ENCODE measurements at places on chromosomes 11 and 22.
A peak's percentile ranks its signal among the peaks of the same experiment; 100 is the strongest.

DNA sequence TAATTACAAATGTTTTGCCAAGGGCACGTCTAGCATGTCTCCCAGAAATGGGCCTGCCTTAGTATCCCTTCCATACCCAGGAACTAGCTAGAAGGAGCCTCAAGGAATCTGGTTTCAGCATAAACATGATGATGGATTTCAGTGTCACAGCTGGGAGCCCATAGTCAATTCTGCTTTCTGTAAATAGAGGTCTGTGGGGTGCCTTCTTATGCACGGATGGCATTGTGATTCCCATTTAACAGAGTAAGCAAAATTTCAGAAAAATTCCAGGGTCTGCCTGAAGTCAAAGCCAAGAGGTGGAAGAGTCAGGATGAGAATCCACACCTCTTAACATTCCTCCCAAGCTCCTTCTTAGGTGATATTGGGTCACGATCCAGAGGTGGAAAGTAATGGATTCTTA, 12.1 kb downstream of the DUSP18 start:
- DNase-seq: no peak

DNA sequence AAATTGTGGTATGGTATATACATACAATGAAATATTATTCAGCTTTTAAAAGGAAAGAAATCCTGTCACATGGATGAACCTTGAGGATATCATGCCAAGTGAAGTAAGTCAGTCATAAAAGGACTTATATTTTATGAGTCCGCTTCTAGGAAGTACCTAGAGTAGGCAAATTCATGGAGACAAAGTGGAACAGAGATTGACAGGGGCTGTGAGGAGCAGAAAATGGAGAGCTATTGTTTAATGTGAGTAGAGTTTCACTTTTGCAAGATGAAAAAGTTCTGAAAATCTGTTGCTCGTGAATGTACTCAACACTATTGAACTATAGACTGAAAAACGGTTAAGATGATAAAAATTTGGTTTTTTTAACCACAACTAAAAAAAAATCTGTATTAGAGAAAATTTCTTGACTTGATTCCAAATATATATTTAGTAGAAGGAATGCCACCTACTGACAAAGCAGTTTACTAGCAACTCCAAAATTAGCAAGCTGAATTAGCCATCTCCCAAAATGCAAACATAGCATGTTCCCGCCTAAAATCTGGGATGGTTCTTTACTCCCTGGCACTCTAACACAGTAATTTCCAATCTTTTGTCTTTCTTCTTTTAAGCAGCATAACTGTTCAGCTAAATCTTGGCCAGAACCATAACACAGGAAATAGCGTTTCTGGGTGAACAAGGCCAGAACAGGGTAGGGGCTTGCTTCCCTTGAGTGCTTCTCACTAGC, 1.5 kb downstream of the UFD1 start:
- DNase-seq: no peak

DNA sequence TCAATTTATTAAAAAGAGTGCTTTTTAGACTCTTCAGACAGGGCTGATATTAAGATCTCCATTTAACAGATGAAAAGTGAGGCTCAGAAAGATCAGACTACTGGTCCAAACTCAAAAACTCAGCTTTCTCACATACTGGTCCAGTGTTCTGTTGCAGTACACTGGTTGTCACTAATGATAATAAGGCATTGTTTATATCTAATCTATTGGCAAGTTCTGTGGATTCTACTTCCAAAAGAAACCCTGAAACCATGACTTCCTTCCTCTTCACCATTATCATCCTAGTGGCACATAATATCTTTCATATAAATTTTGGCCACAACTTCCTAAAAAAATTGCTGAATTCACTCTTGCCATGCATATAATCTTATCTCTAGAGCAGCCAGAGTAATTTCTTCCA, 36.9 kb downstream of the F2 start:
- no peak for DNase-seq

- no peak for DNase-seq
Measured at GRCh38 chr22:25853078-25853477, 111.1 kb downstream of the MYO18B start.

DNA sequence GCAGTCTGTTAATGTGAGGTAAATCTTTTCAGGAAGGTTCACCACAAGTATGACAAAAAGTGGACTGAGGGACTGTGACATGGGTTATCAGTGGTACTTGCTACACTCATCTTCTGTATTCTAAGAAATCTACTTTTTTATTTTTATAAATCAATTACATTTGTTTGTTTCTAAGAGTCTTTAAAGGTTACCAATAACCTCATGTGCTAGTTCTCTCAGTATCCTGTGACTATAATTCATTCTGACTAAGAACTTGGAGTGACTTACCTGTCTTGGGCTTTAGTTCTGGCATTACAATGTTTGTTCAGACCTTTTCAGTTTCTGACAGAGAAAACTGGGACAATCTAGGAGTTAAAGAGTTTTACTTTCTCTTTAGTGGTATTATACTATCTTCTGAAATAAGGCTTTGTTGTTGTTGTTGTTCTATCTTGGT, 108.4 kb downstream of the PDE3B start:
- no peak for DNase-seq

DNA sequence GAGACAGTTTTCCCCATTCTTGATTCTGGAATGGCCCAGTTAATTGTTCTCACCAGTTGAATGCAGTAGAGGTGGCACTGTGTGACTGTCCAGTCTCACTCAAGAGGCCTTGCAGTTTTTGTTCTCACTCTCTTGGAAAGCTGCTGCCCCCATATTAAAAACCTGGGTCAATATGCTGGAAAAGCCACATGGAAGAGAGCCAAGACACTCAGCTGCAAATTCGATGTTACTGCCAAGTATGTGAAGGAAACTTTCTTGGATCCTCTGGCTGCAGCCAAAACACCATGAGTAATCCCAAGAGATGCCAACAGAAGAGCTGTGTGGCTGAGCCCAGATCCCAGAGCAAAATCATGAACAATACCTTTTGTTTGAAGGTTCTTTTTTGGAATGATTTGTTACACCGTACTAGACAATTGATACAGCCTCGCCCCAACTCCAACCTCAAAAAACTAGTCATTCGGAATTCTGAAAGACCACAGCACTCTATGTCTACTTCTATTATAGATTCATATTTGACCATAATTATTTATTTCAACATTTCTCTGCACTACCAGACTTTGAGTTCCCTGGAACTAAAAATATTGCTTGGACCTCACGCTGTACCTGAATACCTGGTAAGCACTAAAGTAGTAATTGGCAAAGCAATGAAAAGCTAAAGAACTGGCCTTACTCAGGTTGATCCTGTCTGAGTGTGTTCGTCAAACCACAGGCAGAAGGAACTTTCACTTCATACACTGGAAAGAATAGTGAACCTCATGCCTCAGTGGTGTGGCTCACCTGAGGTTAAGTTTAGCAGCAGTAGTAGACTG, 378.8 kb downstream of the ETS1 start:
- peak; percentile 67 for DNase-seq

- no peak for DNase-seq
Measured at GRCh38 chr11:125874556-125875124, 12.8 kb upstream of the HYLS1 start.

DNA sequence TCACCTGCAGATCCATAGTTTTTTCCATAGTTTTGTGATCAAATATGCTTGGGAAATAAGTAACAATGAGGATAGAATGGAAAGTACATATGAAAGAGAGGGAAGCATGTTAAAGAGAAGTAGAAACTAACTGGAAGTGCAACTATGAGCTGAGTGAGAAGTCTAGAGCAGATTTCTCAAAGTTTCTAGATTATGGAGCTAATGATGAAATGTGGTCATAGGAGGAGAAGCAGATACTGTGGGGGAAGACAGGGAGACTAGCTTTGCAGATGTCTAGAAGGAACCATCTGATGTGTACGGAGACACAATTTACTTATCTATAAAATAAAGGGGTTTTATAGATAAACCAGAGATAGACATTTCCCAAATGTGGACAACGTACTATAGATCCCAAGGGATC, 37.1 kb downstream of the RELT start:
- no peak for DNase-seq

GRCh38 chr11:84794663-84795443, 832.3 kb downstream of the DLG2 start:
- DNase-seq: no peak

DNA sequence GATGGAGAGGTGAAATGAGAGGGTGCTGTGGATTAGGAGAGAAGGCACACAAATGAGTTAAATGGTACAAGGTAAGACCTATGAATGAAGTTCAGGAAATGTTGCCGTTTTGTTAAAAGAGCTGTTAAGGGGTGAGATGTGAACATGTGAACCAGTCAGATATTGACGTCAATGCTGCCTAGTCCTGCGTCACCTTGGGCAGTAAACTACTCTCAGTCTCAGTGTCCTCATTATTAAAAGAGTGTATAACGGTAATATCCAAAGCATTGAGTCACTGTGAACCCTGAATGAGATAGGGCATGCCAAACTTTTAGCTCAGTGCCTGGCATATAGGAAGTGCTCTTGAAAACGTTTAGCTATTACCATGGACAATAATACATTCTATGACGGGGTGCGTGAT, 32.4 kb upstream of the SORL1-AS1 start:
- DNase-seq: no peak

DNA sequence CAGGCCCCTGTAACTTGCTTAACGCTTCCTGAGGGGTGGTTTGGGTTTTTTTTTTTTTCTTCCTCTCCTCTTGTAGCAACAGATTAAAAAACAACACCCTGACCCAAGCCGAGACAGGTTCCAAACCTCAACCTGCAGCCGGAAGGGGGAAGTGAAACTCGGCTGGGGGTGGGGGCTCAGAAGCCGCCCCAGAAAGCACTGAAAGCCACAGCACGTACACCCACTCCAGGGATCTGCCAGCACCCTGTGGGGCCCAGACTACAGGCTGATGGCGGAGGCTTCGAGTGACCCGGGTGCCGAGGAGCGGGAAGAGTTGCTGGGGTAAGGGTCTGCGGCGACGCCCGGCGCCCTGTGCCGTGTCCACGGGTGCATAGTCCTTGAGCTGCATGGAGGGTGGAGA, at the start of gene LSP1:
Gene LSP1 (plus strand): TSS at position 208 of the 400 bp plus-strand sequence. CDS start 61 bp downstream, at position 269.
- no peak for DNase-seq

DNA sequence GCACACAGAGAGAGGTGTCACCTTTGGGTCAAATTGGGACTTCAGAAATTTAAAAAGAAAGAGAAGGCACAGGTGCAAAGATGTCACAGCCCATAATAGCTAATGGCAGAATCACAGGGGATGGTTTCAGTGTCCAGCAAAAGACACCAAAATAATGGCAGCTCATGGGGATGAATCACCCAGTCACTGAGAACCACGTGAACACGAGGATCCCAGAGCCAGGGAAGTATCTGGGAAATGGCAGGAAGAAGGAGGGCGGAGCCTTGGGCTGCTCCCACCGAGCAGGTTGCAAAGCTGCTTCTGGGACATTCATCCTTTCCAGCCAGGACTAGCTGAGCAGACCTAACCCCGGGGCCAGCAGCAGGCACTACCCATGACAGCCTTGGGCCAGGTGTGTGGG, 45.6 kb downstream of the TRMU start:
- no peak for DNase-seq

GRCh38 chr11:14577292-14577691, 57.1 kb upstream of the PSMA1 start:
- DNase-seq: no peak

DNA sequence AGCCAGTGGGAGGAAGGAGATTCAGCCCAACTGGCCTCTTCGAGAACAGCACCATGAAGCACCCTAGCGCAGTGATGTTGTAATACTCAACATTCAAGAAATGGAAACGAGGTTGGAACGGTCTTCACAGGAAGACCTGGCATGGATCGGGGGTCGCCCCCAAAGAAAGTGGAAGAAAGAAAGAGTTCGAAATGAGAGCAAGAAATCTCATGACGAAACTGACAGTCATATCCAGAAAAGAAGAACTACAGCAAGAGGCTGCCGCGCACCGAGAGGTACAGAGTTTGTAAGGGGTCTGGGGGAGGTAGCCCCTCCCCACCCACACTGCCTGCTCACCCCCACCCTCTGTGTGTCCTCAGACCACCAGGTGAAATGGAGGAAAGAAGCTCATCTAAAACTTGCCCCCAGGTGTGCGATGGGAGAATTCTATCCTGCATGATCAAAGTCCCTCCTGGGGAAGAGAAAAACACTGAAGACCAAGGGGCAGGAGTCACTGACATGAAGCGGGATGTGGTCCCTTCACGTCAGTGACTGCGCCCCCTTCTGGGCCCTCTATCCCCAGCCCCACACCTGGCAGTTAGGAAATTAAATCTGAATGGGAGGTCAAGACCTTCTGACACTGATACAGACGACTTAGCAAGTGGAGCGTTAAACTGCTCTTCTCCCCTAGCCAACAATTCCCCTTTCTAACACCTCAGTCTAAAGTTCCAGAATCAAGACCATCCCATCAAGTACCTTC, 52.9 kb upstream of the SPATA19 start:
- no peak for DNase-seq

- DNase-seq: no peak
Measured at GRCh38 chr11:69369210-69369825, 75.4 kb downstream of the MYEOV start.

- DNase-seq: no peak
Measured at GRCh38 chr11:58525037-58525614, 17.2 kb upstream of the OR5B21 start.

DNA sequence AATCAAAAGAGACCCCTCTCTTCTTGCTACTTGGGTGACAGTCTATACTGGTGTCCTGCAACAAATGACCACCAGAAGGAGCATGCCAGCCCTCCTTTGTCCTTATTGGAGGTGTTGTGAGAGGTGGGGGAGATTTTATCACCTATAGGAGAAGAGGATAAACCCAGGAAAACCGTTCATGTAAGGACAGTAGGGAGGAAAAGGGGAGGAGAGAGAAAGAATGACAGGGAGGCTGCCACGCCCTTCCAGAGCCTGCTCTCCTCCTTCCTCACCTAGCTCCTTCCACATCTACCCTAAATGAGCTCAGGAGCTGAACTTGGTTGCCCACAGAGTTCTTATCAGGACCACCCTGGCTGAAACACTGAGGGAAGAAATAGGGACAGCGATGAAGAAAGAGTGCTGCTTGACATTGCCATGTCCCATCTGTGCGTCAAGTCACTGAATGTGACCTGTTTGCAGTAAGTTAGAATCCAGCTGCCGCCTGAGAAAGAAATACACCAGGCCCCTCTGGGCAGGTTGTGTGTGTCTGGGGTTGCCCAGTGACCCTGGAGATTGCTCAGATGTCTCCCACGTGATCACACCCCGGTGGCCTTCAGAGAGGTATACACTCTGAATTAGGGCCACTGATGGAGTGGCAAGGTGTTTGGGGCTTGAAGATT, 40.4 kb upstream of the ETS1 start:
- no peak for DNase-seq

- no peak for DNase-seq
Measured at GRCh38 chr11:2689651-2690575, 9.9 kb downstream of the KCNQ1OT1 start.

DNA sequence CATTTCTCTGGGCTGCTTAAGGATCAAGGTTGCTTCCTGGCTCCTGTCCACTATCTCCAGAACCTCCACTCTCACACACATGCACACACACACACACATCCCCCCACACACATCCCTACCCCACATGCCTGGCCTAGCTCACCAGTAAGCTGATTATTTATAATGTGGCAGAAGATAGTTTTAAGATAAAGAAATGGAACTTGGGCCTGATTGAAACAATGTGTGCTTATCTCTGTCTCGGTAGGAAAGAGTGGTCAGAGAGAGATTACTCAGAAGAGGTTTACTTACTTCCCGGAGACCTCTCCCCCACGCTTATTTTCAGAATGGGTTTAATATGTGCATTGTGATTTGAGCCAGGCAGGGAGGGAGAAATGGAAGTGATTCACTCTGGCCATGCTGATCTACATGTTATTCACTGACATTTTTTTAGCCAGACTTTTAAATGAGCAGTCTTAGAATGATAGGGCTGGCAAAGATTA, 422.4 kb downstream of the TENM4 start:
- DNase-seq: no peak

GRCh38 chr11:1302041-1302460, 7.4 kb downstream of the TOLLIP start:
- DNase-seq: no peak

- no peak for DNase-seq
Measured at GRCh38 chr22:37401401-37402183, 25.7 kb downstream of the ELFN2 start.

Measured in heart left ventricle (tissue), 16 donors.